ENCODE measurements at places on chromosomes 5 and 9. TPM values are rescaled to one million over a fixed set of nuclear protein-coding genes. Genes with fewer than 3 reads are reported as not detected.

HEMGN gene
- total RNA-seq: not detected

LCP2 gene
- total RNA-seq: 2.6 TPM

SH3RF2 gene
- 113 TPM for total RNA-seq

KCNV2 gene
- total RNA-seq: not detected

CTXN3 gene
- not detected for total RNA-seq

CSF1R gene
- 0.60 TPM for total RNA-seq

ABO gene
- 77.4 TPM for total RNA-seq

FBP2 gene
- not detected for total RNA-seq

CXCL14 gene
- 31.0 TPM for total RNA-seq

GIN1 gene
- not detected for total RNA-seq

PCDHGB1 gene
- 0.96 TPM for total RNA-seq

Measured in transverse colon (tissue), 4 donors.